ENCODE measurements at places on chromosomes 13 and 19.

GRCh38 chr19:35048911-35049411 lies 7.4 kb downstream of the HPN start:
- no peak for DNase-seq

GRCh38 chr13:27496006-27496405 lies 45.6 kb upstream of the MTIF3 start:
- DNase-seq, result no peak

- DNase-seq, result no peak
Measured at GRCh38 chr13:48078251-48078656, 16.6 kb downstream of the MED4 start.

DNA sequence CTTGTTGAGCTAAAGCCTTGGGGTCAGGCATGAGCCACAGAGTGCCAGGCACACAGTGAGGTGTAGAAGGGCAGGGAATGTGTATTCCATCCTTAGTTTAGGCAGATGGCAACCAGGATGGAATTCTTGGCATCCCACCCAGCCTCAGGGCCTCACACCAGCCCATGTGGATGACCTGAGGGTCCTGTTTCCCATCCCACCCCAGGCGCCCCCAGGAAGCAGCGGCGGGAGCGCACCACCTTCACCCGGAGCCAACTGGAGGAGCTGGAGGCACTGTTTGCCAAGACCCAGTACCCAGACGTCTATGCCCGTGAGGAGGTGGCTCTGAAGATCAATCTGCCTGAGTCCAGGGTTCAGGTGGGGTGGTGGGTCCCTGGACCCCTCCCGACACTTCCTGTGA lies 14.3 kb downstream of the CRX start:
- no peak for DNase-seq

GRCh38 chr13:42815681-42816080 lies 34.3 kb downstream of the FAM216B start:
- DNase-seq, result no peak

DNA sequence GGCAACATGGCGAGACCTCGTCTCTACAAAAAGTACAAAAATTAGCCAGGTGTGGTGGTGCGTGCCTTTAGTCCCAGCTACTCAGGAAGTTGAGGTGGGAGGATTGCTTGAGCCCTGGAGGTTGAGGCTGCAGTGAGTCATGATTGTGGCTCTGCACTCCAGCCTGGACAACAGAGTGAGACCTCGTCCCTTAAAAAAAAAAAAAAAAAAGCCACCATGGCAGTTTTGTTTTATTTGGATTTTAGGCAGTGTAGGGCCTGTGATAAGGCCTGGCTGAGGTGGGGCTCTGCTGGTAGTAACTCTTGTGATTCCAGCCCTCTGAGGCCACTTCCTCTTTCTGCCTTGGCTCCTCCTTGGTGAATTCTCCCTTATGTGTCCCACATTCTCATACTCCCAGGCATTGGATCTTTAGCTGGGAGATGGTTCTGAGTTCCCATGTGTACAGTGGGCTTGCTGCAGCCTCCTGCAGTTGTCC lies 39.2 kb downstream of the GATAD2A start:
- peak; percentile 66 for DNase-seq

- DNase-seq, result peak; percentile 90
Measured at GRCh38 chr13:52405767-52406494, at the start of gene THSD1. TSS of gene THSD1 (minus strand) at chr13:52406172. CDS start at chr13:52402600, 3,572 bp downstream.

DNA sequence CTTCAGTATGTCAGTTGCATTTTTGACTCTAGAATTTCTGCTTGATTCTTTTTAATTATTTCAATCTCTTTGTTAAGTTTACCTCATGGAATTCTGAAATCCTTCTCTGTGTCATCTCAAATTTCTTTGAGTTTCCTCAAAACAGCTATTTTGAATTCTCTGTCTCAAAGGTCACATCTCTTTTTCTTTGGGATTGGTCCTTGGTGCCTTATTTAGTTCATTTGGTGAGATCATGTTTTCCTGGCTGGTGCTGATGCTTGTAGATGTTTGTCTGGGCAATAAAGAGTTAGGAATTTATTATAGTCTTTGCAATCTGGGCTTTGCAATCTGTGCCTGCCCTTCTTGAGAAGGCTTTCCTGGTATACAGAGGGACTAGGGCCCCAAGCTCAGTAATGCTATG lies 18.5 kb upstream of the KBTBD7 start:
- DNase-seq, result no peak

- no peak for DNase-seq
Measured at GRCh38 chr19:44566984-44567383, 37.5 kb upstream of the CEACAM20 start.

DNA sequence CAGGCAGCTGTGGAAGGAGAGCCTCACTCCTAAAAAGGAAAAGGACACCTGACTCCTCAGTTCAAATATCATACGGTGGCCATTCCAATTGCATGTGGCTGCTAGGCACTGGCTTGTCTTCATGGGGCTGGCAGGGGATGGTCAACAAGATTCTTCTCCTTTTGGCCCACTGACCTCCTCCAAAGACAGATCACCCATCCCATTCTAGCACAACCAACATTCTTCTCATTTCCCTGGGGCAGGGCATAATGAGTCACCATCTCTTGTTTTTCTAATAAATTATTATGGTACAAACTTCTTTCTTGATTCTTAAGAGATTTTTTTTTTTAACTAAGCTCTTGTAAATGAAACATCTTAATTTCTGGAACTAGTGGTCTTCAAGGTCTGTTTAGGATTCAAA lies 136.7 kb upstream of the NBEA start:
- no peak for DNase-seq

DNA sequence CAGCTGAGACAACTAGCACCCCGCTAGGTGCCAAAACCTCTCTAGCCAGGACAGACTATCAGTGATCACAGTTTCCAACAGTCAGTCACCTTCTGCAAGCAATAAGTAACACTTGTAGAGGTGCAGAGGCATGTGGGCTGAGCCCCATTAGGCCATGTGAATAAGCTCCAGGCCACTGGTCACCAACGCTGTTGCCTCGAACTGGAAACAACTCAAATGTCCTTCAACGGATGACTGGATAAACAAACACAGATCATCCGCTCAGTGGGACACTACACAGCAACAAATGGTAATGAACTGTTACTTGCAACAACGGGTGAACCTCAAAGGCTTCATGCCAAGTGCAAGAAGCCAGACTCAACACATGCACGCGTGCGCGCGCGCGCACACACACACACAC lies 27.5 kb upstream of the TMEM160 start:
- no peak for DNase-seq

GRCh38 chr13:23320926-23321534 lies 112.5 kb downstream of the SACS start:
- DNase-seq, result no peak

GRCh38 chr19:31356587-31357314 lies 7.5 kb upstream of the TSHZ3 start:
- no peak for DNase-seq

DNA sequence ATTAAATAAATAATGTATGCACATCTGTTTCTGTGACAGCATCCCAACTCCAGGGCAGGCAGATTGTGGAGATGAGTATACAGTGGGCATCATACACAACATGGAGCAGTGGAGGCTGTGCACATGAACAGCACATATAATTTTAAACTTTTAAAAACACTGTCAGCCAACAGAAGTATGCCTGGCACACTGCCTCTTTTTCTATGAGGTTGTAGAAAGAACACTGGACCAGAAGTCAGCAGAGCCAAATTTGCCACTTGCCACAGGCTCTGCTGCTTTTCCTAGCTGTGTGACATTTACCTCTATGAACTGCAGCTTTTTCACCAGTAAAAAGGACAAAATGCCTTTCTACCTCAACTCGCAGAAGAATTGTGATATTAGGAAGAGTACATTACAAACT lies 118.7 kb downstream of the FRY start:
- no peak for DNase-seq

GRCh38 chr19:43416951-43417623 lies 2.4 kb downstream of the TEX101 start:
- no peak for DNase-seq

DNA sequence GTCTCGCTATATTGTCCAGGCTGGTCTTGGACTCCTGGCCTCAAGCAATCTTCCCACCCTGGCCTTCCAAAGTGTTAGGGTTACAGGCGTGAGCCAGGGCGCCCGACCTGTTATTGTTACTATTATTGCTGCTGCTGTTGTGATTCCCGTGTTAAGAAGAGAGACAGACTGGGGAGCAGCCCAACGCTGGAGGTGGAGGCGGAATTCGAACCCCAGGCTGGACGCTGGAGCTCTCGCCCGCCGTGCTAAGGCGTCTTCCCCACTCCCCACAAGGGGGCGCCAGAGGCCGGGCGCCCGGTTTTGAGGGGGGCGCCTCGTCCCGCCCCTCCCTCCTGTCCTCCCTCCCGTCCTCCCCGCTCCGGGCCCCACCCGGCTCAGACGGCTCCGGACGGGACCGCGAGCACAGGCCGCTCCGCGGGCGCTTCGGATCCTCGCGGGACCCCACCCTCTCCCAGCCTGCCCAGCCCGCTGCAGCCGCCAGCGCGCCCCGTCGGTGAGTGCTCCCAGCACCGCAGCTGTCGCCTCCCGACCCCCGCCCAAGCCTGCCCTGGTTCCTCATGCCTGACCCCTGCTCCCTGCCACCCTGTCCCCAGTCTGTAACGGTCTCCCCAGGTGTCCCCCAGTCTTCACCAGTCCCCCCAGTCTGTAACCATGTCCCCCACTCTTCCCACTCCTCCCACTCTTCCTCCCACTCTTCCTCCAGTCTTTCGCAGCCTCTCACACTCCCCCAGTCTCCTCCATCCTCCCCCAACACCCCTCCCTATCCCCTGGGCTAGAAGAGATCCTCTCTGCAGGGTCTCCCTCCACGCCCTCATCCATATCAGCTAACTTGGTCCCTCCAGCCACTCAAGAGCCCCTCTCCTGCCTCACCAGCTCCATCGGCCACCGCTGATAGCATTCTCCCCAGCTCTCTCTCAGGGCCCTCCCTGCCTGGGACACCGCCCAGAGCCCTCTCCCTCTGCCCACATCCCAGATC lies at the start of gene EHD2:
EHD2 (plus strand) TSS at position 377 of the 976 bp plus-strand sequence. CDS start 3,191 bp downstream, outside the sequence.
- DNase-seq, result peak; percentile 95

GRCh38 chr13:88895261-88895941 lies 1224.2 kb downstream of the SLITRK5 start:
- no peak for DNase-seq

GRCh38 chr19:38134540-38135149 lies 89.4 kb downstream of the DPF1 start:
- DNase-seq, result peak; percentile 58

- DNase-seq, result no peak
Measured at GRCh38 chr13:25378528-25378927, 6.8 kb downstream of the ATP8A2 start.

DNA sequence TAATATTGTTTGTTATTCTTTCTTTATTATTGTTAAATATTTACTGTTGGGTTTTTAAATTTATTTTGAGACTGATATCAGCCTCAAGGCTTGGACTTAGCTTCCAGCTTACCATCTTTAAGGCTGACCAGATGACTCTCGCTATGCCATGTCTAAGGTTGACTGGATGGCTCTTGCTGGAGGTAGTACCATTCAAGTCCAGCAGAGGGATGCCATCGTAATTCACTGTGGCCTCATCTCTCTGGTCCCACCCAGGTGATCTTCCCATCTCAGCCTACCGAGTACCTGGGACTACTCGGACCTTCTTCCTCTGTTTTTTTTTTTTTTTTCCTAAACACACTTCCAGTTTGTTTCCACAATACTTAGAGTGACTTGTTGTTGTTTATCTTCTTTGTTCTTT lies 41.7 kb upstream of the ZNF91 start:
- no peak for DNase-seq

DNA sequence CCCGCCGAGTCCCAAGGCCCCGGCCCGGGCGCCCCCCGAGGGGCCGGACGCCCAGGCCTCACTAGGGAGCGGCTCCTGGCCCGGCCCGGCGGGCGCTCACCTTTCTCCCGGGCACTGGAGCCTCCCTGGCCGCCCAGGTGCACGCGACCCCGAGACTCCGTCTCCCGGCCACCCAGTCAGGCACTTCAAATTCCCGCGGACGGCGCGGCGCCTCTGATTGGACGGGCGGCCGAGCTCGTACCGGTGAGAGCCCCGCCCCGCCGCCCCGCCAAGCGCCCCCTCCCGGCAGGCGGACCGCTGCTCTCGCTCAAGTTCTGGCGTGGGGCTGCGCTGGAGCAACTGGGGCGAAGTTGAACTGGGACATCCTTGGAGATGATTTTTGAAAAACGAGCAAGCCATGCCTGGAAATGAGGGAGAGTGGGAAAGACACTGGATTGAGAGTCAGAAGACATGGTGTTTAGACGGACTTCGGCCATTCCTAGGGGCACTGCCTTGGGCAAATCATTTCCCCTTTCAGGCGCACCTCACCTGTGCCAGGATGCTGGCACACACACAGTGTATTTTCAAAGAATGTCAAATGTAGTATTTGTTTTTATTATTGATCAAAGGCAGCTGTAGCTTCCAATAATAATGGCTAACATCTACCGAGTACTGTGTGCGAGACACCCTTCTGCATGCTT lies 485.3 kb downstream of the UQCRFS1 start:
- DNase-seq, result peak; percentile 89

DNA sequence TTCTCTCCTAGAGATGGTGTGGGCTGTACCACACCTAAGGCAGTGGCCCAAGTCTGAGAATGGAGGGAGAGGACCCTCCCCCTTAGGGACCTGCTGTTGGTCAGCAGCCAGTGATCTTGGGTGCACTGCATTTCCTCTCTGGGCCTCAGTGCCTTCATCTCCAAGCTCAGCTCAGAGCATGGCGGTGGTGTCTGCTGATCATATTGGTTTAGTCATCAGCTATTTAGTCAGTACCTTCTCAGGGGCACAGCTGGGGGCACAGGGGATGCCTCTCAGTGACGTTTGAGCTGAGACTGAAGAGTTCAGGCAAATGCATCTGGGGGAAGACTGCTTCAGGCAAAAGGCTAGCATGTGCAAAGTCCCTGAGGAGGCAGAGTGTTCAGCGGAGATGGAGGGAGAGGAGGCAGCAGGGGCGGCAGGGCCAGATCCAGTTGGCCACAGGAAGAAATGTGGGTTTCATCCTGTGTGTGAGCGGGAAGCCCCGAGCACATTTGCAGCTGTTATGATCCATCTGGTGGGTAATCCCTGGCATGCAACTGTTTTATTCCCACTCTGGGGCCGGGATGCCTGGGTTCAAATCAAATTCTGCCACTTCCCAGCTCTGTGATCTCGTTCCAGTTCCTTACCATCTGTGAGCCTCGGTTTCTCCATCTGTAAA lies 15.7 kb upstream of the PGLS start:
- DNase-seq, result no peak

- peak; percentile 25 for DNase-seq
Measured at GRCh38 chr19:46660008-46660517, 919 bp downstream of the DACT3 start.

GRCh38 chr13:60120617-60121336 lies 43.0 kb downstream of the DIAPH3 start:
- no peak for DNase-seq

GRCh38 chr19:1253514-1254080 lies 5.2 kb downstream of the MIDN start:
- DNase-seq, result peak; percentile 39

- no peak for DNase-seq
Measured at GRCh38 chr13:61664801-61665705, 249.4 kb upstream of the PCDH20 start.

GRCh38 chr13:63595811-63596210 lies 2180.2 kb upstream of the PCDH20 start:
- DNase-seq, result no peak

GRCh38 chr19:11496391-11497163 lies 9.1 kb downstream of the ZNF653 start:
- DNase-seq, result peak; percentile 89
